ENCODE measurements at places on chromosomes 11 and 22.

- DNase-seq = no peak
These were observed 92.7 kb downstream of the FDX1 start for GRCh38 chr11:110522471-110522870.

DNA sequence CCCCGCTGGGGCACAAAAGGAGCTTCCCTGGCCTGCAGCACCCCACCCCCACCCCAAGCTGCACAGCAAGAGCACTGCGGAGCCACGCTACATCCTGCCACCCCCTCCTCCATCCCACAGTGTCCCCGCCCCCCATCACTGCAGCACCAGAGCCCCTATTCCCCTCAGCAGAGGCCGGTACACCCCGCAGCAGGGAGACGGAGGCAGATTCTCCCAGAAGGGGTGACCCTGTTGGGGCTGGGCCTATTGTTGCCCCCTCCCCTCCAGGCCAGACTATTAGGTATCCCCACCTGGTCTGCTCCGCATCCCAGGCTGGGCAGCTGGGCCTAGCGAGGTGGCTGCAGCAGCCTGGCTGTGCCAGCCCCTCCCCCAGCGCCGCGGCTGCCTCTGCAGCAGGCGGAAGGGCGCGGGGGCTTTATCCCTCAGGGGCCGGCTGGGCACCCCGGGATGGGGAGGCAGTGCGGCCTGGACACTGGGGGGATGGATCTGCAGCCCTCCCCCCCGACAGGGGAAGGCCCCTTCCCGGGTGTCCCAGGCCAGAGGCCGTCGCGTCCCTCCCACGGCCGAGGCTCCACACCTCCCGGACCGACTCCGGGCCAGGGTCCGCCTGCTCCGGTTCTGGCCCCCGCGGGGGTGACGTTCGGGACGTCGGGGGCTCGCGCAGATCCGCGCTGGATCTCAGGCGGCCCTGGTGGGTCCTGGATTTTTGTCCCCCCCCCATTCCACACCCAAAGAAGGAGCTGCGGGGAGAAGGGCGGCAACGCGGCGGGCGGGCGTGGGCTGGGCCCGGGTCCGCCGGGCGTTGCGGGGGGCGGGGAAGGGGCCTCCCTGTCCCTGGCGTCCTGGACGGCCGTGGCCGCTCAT lies 943 bp downstream of the DUSP8 start:
- peak; percentile 66 for DNase-seq

- DNase-seq = peak; percentile 30
These were observed 47.2 kb upstream of the CEP295 start for GRCh38 chr11:93614173-93614722.

- no peak for DNase-seq
These were observed 15.3 kb downstream of the RCOR2 start for GRCh38 chr11:63901660-63902059.

DNA sequence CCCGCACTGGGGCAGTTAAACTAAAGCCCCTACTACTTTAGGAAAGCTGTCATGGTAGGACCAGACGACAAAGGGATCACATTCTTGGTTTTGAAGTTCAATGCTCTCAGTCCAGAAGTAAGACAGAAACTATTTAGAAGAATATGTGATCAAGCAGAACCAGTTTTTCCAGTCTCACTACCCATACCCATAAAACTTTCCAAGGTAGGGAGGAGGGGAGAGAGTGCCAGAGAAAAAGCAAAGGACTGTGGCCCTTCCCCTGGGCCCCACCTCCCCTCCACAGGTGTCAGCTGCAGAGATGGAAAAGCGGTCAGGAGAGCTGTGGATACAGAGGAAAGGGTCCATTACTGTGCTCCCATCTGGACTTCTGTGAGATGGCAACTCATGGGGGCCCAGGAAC lies 587.1 kb downstream of the SOX6 start:
- DNase-seq = no peak

- no peak for DNase-seq
These were observed 887.0 kb downstream of the KCNA4 start for GRCh38 chr11:29129844-29130243.

GRCh38 chr22:24247564-24248344 lies 2.9 kb upstream of the GGT5 start:
- peak; percentile 39 for DNase-seq

GRCh38 chr11:122690801-122691548 lies 35.5 kb downstream of the UBASH3B start:
- DNase-seq = peak; percentile 45

DNA sequence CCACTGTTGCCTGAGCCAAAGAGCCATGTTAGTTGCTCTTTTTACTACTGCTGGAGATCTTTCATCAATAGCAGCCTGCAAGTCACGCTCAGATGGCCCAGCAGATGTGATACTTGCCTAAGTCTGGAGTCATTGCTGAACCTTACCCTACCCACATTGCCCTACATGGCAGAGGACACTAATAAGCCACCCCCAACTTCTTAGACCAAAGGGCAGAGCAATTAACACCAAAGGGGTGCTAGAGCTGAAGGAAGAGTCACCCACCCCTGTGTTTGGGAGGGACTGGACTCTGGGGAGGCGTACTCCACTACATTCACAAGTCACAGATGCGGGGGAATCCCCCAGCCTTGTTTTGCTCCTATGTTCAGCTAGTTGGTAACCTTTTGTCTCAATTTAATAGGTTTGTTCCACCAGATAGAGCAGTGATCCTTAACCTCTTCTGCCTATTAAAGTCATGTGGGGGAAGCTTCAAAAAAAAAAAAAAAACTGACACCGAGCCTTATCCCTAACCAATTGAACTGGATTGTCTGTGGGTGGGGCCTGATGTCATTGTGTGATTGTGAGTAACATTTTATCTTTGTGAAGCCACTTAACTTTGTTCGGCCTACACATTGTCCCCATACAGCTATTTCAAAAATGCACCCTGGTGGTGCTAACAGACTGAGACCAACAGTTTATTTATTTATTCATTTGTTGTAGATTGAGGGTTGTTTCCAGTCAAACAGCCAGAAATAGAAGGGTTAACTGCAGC lies 13.1 kb downstream of the ADM start:
- no peak for DNase-seq

Measured in naive thymus-derived CD4-positive, alpha-beta T cell (primary cell).